Stimulated activated CD8-positive, alpha-beta memory T cell treated with anti-CD3 and anti-CD28 coated beads, Interleukin-15, amount 100 ng/mL, for 48 hours (primary cell): ENCODE measurements at places on chromosomes 6 and 20.

DNA sequence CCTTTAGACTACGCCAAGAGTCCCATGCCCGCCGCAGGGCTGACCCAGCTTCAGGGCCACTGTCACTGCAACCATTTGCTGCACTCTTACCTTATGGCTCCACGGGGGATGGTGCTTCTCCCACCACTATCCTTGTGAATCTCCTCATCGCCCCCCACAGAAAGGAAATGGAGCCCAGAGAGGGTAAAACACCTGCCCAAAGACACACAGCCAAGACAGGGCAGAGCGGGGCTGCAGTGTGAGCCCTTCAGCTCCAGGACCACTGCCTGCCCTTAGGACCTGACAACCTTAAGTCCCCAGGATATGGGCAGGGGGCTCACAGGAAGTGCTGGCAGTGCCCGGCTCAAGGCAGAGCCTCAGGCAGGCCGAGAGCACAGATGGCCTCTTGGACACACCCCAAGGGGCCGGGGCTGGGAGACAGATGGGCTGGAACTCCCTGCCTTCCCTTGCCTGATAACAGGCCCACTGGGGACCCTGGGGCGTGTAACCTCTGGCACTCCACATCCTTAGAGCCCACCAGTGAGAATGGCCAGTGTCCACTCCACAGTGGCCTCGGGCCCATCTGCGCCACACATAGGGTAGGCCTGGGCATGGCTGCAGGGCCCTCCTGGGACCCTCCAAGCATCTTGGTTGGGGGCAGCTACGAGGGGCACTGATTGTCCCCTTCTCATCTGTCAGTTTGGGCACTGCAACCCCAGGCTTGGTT is 265.2 kb downstream of the TAF4 start:
- DNase-seq = no peak

DNA sequence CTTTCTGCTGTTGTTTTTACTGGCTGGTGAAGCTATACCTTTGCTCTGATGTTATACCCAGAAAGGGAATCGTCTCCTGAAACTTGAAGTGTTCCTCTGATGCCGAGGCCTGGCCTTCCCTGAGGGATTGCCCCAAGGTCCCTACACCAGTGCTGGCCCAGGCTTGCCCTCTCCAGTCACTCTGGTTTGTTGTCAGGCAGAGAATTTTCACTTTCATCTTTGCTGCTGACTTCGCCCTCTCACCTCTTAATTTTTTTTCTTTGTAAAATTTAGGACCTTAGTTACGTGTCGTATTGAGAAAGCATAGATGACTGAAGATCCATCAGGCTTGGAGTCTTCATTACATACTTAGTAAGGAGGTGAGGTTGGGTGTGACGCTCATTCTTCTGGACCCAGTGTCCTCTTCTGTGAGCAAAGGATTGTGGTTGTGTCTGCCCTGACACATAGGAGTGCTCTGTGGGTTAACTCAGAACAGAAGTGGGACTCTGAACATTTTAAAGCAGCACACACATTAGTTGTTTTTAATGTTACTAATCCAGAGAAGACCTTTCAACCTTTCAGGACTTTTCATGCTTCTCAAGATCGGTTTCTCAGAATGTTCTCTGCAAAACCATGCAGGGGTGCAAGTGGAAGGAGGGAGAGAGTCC is 45.4 kb downstream of the TULP4 start:
- DNase-seq = no peak

DNA sequence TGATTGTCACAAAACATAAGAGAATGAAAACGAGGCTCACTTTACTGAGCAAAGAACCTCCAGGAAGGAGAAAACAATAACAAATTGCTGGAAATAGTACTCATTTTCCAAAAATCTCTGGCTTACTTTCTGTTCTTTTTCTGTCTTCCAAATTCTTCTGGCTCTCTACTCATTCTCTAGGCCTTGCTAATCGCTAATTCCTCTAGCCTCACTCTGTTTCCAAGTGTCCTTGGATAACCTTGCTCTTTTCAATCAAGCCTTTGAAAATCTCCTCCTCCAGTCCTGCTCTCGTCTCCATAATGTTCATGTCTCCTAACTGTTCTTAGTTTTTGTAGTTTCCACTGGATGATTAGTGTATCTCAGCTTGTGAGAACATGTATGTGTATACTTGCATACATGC is 96.2 kb upstream of the MAP7 start:
- no peak for DNase-seq

- no peak for DNase-seq
These were observed 57.7 kb downstream of the CLVS2 start for GRCh38 chr6:123053602-123054225.

GRCh38 chr6:106300944-106301343 is 24.6 kb downstream of the ATG5 start:
- DNase-seq = no peak

DNA sequence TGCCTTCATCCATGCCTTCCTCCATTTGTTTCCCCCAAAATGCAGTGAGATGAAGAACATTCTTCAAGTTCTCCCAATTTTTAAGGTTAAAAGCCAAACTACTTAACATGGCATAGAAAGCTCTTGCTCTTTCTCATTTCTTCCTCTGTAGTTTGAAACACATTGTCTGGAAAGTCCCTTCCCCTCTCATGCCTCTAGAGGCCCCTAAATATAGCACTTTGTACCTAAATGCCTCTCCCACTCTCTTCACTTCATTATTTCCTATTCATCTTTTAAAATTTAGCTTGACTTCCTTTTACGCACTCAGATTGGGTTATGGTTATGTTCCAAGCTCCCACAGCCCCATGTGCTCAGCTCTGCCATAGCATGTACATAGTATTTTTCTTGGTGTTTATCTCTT is 389.3 kb downstream of the HDGFL1 start:
- no peak for DNase-seq

DNA sequence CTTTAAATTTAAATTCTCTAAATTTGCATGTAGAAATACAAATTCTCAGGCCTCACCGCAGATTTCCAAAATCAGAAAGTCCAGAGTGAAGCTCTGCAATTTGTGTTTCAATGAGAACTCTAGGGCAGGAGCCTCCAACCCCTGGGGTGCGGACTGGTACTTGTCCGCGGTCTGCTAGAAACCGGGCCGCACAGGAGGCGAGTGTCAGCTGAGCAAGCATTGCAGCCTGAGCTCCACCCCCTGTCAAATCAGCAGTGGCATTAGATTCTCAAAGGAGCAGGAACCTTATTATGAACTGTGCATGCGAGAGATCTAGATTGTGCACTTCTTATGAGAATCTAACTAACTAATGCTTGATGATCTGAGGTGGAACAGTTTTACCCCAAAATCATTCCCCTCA is 203.0 kb upstream of the PCSK2 start:
- no peak for DNase-seq

- DNase-seq = peak; percentile 4
These were observed 98.5 kb downstream of the LY86 start for GRCh38 chr6:6686748-6687601.

- DNase-seq = no peak
These were observed 58.4 kb upstream of the BLCAP start for GRCh38 chr20:37586078-37586477.

DNA sequence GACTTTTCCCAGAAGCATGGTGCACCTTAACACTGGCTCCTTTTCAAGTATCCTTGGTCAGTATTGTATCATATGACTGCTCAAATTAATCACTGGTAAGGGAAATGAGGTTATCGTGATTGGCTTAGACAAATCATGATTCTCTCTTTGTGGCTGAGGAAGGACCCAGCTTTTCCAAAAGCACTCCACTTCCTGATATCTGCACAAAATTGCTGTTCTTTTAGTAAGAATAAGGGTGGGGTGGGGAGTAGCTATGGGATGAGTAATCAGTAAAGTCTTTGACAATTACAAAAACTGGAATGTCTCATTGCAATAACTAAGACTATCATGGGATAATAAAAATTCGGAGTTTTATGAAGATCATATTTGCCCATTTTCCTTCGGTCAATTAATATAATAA is 9.0 kb upstream of the RIPPLY2 start:
- no peak for DNase-seq

- no peak for DNase-seq
These were observed 1.3 kb downstream of the PTK7 start for GRCh38 chr6:43077333-43077809.

- DNase-seq = no peak
These were observed 22.6 kb upstream of the RIN2 start for GRCh38 chr20:19735446-19735845.

DNA sequence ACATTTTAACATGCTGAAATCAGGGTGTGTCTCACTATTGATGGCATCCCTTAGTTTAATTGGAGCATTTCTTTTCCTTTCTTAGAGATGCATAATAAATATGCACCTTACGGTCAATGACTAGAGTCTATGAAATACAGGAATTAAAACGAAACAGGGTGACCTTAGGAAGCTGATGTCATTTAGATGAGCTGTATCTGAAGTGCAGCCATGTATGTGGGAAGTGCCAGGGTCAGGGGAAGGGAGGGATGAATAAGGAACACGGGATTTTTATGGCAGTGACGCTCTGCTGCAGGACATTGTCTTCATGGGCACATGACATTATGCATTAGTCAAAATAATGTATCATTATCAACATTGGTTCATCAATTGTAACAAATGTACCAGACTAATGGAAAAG is 84.0 kb downstream of the AGPAT4 start:
- no peak for DNase-seq

GRCh38 chr6:39063526-39063925 is 14.9 kb downstream of the GLP1R start:
- no peak for DNase-seq
